ENCODE measurements at places on chromosomes 3 and 15. TPM values are rescaled to one million over a fixed set of nuclear protein-coding genes. Genes with fewer than 3 reads are reported as not detected.

GOLGA6L4 gene
- 0.50 TPM for total RNA-seq

FAH gene
- 14.9 TPM for total RNA-seq

SCAMP5 gene
- 3.8 TPM for total RNA-seq

B2M gene
- total RNA-seq: 2,424 TPM

GASK1A gene
- 10.2 TPM for total RNA-seq

CHRM5 gene
- not detected for total RNA-seq

GRCh38 chr15:72146934-72147333 is 28.7 kb downstream of the SENP8 start:
- peak; percentile 31 for DNase-seq
- no peaks in the 10 kb centered on the region for H3K4me1 ChIP-seq
- H3K27ac ChIP-seq: no peak overlapping the region

GRCh38 chr15:77627067-77627466 is 5.6 kb downstream of the LINGO1 start:
- H3K4me1 ChIP-seq: peaks cover 13% of the 10 kb centered on the region
- no peak for DNase-seq
- H3K27me3 ChIP-seq: peaks cover 18% of the 10 kb centered on the region
- H3K27ac ChIP-seq: no peak overlapping the region
- H3K4me3 ChIP-seq: no peak overlapping the region

- peak overlapping the region; percentile 100 for H3K27ac ChIP-seq
- H3K27me3 ChIP-seq: no peaks in the 10 kb centered on the region
- H3K36me3 ChIP-seq: no peaks in the 10 kb centered on the region
- no peak for DNase-seq
- H3K4me3 ChIP-seq: peak overlapping the region; percentile 84
Measured at GRCh38 chr3:159765030-159765859, 223.4 kb upstream of the IL12A start.

GRCh38 chr15:92288755-92289154 is 104.9 kb upstream of the ST8SIA2 start:
- no peak overlapping the region for H3K4me3 ChIP-seq
- H3K4me1 ChIP-seq: no peaks in the 10 kb centered on the region
- no peak overlapping the region for H3K27ac ChIP-seq
- no peak for DNase-seq
- H3K27me3 ChIP-seq: no peaks in the 10 kb centered on the region

DNA sequence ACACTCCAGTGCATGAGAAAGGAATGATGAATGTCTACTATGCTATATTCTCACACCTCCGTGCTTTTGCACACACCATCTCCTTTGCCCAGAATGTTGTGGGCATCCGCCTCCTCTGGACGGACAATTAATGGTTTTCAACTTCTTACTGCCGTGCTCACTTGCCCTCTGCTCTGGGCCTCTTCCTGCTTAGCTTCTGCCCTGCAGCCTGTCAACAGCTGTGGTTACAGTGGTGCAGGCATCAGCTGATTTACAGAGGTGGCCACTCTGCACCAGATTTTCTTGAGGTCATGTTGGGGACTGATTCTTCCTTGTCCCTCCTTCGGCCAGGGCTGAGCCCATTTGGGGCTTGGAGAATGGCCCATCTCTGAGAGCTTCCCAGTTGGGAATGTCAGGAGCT is 56.5 kb upstream of the TMEM115 start:
- no peak overlapping the region for H3K27ac ChIP-seq
- H3K4me3 ChIP-seq: no peak overlapping the region
- no peaks in the 10 kb centered on the region for H3K36me3 ChIP-seq
- H3K27me3 ChIP-seq: no peaks in the 10 kb centered on the region
- H3K4me1 ChIP-seq: no peaks in the 10 kb centered on the region
- DNase-seq: no peak

DNA sequence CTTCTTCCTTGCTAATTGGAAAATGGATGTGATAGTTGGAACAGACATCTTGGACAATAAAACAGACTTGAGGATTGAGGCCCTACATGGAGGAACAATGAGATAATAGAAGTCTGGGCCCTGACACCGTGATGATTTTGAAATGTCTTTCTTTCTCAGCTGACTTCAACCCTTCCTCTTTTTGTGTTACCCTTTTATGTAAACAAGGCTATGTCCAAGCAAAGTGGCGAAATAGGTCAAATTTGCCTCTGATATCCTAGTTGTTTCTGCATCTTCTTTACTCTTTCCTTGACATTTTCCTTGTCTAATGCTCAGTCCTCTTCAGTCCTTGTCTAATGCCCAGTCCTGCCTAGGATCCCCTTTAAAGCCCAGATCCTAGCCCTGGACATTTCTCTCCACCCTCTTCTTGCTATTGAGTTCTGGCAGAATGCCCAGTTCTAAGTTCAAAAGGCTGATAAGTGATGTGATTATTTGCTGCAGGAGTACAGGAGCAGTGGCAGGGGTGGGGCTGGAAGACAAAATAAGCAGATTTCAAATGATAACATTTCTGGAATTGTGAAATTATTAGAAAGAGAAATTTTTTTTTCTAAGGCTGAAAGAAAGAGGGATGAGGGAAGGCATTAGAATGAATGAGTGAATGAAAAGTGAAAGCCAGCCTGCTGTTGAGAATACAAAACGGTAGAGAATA is 6.5 kb upstream of the VPS8 start:
- no peaks in the 10 kb centered on the region for H3K36me3 ChIP-seq
- H3K4me1 ChIP-seq: no peaks in the 10 kb centered on the region
- no peak overlapping the region for H3K27ac ChIP-seq
- no peak overlapping the region for H3K4me3 ChIP-seq

DNA sequence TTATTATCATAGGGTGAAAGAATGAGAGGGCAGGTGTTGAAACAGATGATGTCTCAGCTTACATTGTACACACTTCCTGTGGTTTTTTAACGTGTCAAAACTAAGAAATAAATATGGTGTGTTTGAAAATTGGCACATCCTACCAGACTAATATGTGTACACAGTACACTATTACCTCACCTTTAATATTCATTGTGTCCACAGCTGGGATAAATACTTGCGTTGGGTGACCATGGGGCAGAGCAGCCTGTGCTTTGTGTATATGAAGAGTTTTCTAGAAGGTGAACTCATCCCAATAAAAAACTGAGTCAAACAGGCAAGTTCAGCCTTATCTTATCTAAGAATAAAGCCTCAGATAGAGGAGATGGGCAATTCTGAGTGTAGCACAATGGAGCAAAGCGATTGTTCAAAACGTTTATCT is 17.3 kb downstream of the SUCNR1 start:
- H3K4me1 ChIP-seq: no peaks in the 10 kb centered on the region
- no peak overlapping the region for H3K4me3 ChIP-seq
- H3K27ac ChIP-seq: no peak overlapping the region
- no peaks in the 10 kb centered on the region for H3K27me3 ChIP-seq

- no peak for DNase-seq
- H3K4me1 ChIP-seq: peaks cover 89% of the 10 kb centered on the region
- no peaks in the 10 kb centered on the region for H3K36me3 ChIP-seq
- no peak overlapping the region for H3K4me3 ChIP-seq
Measured at GRCh38 chr3:61808526-61808925, 247.2 kb downstream of the PTPRG start.

DNA sequence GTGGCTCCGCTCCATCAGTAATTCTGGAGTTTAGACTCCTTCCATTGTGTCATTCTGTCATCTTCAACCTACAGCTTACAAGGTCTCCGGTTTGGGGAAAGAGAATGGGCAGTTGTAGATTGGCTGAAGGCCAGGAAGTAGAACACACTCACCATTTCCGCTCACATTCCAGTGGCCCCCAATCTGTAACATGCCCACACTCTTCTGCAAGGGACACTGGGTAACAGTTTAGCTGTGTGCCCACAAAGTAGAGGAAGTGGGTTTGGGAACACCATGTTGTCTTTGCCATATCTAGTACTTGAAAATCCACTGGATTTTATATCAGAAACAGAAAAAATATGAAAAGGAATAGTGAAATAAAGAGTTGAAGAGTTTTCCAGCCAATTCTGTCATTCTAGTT is 153.5 kb downstream of the SV2B start:
- H3K36me3 ChIP-seq: no peaks in the 10 kb centered on the region
- no peak overlapping the region for H3K4me3 ChIP-seq
- no peak overlapping the region for H3K27ac ChIP-seq
- no peaks in the 10 kb centered on the region for H3K27me3 ChIP-seq

- H3K4me1 ChIP-seq: no peaks in the 10 kb centered on the region
- H3K27ac ChIP-seq: no peak overlapping the region
- DNase-seq: no peak
- no peaks in the 10 kb centered on the region for H3K36me3 ChIP-seq
Measured at GRCh38 chr3:41717641-41718040, 244.3 kb downstream of the ULK4 start.

DNA sequence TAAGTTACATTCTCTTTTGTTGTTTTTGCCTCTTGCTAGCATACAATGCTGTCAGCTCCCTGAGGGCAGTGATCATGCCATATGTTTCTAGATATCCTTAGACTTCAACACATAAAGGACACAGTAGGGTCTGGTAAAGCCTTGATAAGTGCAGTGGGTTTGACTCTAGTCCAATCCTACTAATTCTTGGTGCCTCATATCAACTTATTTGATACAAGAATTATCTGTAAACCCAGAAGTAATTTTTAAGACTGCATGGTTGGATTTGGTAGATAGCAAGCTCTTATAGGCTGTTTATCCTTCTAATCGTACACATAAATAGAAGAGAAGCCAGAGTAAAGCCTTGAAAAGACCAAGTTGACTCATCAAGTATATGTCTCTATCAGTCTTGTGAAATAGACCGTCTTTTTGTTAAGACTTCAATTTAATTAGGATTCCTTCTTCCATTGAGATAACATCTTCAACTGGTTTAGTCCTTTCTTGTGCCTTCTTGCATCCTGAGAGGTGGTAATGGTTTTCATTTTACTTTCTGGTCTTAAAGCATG is 265.6 kb upstream of the CDIN1 start:
- no peak overlapping the region for H3K27ac ChIP-seq
- no peak overlapping the region for H3K4me3 ChIP-seq
- H3K36me3 ChIP-seq: no peaks in the 10 kb centered on the region

DNA sequence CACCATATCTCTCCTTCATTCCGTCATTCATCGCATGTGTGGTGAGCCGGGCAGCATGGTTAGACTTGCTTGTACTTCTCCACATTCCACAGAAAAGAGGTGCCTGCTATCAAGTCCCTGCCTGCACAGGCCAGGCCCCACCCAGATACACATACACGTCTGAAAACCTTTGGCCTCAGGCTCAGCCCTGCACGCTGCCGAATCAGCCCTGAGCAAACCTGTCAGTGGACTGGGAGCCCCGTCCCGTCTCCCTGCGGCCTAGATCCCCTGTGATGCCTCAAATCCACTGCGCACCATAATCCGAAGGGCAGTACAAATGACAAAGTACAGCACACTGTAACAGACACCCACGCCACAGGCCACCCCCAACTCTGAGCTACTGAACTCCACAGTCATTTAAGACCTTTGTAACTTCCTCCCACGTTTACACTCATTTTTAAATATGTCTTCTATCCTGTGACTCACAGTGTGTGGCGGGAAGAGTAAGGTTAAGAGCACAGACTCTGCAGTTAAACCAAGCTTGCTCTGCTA is 67.1 kb downstream of the MB21D2 start:
- no peaks in the 10 kb centered on the region for H3K36me3 ChIP-seq
- DNase-seq: no peak
- no peaks in the 10 kb centered on the region for H3K27me3 ChIP-seq
- no peak overlapping the region for H3K4me3 ChIP-seq
- peaks cover 42% of the 10 kb centered on the region for H3K4me1 ChIP-seq

- H3K27me3 ChIP-seq: no peaks in the 10 kb centered on the region
- no peak overlapping the region for H3K27ac ChIP-seq
Measured at GRCh38 chr3:188672840-188673239, 498.9 kb upstream of the TPRG1 start.

DNA sequence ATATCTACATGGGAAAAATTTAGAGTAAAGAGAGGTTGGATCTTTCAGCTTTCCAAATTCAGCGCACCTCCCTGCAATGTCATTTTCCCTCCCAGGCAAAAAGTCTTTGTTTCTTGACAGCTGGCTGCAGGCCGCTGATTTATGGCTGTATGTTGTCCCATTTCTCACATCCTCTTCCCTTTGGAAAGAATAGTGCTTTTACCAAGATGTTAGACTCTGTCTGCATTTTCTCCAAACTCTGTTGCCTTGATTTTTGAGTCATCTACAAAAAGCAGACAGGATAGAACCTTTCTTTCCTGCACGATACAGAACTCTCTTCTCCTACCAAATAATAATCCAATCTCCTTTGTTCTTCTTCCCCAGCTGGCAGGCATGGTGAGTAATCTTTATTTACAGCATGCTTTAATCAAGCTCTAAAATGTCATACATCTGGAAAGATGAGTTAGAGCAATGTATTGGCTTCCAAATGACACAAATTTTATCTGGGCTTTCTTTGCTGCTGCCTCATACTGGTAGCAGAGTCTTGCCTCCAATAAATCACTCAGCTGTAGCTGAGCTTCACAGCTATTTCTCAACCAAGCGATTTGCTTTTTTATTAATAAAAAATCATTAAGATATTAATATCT is 101.9 kb downstream of the PIK3R4 start:
- no peak overlapping the region for H3K4me3 ChIP-seq
- H3K4me1 ChIP-seq: no peaks in the 10 kb centered on the region
- no peaks in the 10 kb centered on the region for H3K36me3 ChIP-seq

All from esophagus muscularis mucosa (tissue), 4 donors.